GM12891 (cell line): ENCODE measurements at places on chromosomes 6 and 20.

DNA sequence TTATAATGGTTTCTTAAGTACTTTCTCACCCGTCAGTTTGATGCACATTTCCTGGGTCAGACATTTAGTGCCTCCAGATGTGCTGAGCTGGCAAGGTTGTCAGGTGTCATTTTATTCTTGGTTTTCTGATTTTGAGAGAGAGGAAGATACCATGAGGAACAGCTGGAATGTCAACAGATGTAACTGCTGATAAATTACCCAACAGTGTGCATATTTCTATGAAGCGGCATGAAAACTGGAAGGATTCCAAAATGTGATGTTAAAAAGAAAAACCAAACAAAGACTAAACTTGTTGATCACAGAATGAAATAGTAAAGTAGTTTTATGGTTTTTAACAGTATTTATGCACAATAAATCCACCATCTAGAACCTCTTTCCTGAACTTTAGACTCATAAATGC, 447.3 kb downstream of the HDGFL1 start:
- no peak for DNase-seq

DNA sequence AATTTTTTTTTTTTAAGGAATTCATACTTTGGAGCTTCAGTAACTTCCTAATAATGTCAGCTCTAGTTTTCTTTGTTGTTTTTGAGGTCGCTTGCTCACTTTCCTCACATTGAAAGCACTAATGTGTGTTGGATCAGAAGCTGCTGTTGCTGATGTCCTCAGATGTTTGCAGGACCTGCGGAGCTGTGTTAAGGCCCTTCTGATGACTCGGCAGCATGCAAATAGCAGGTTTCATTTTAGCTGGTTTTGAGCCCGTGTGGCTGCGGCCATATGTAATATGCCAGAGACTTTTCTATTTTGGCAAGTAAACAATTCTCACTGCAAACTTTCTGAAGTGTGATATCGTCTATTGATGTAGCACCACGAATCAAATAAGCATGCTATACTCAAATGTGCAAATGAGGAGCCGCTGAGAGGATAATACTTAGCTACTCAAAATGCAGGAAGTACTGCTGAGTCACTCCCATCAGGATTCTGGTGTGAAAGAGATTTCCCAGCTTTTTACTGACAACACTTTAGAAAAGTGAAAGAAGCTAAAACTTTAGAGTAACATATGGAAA, 187.8 kb downstream of the SASH1 start:
- no peak for DNase-seq

- DNase-seq, result no peak
Measured at GRCh38 chr20:42159808-42160207, 541.6 kb upstream of the CHD6 start.

DNA sequence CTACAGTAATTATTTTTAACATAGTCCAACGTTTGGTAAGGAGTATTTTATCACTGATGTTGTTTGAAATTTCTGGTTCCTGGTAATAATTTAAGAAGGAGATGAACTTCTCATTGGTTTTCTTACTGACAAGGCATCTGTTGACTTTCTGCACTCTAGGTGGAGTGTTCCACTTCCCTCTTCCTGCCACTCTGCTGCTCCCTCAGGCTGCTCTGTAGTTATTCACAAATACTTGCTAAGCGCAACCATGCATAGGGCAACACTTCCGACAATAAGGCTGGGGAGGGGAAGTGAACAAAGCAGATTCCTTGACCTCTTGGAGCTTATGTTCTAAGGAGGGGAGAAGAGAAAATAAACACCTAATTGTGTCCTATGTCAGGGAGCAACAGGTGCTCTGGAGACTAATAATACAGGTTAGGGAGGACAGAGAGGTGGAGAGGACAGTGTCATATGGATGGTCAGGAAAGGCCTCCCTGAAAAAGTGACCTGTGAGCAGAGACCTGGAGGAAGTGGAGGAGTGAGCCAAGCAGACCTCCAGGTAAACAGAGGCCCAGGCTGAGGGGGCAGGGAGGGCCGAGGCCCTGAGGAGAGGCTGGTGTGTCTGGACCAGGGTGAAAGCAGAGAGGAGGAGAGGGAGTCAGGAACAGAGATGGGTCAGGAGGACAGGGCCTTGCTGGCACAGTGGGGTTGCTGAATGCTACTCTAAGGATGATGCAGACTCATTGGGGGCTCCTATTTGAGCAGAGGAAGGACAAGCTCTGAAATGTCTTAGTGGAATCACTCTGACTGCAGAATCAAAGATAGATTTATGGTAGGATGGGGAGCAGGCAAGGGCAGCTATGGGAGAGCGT, 134.8 kb upstream of the SLC24A3 start:
- no peak for DNase-seq

DNA sequence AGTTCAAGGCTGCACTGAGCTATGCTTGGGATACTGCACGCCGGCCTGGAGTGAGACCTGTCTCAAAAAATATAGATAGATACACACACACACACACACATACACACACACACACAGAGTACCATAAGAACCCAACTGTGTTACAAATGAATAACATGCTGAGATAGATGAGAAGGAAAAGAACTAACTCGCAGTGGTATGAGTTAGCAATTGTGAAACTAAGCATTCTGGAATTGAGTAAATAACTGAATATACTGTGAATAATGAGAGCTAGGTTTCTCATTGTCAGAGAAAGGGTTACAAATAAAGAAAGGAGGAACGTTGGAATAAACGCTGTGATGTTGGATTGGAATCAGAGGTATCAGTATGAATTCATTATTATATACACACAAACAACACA, 14.6 kb upstream of the FAXC start:
- no peak for DNase-seq

- no peak for DNase-seq
Measured at GRCh38 chr6:130932921-130933320, 105.7 kb downstream of the SMLR1 start.

DNA sequence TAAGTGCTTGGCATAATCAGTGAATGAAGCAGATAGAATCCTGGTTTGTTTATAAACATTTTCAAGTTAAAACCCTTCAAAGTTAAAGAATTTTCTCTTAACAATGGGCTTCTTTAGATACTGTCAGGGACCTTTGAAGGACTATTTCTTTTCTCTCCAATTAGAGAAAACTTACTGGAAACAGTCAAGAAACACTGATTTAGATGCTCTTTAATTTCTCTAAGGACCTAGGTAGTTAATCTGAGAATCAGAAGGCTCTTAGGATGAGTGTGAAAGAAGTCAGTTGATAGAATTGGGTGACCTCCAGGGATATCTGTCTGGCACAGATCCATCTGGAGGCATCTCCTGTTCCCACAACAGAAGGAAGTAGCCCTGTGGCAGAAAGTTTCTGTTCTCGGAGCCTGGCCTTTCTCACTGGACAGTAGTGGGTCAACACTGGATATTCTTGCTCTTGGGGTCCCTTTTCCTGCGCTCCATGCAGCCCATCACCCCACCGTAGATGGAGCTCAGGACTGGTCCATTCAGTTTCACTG, 22.5 kb downstream of the KIAA0408 start:
- DNase-seq, result no peak

DNA sequence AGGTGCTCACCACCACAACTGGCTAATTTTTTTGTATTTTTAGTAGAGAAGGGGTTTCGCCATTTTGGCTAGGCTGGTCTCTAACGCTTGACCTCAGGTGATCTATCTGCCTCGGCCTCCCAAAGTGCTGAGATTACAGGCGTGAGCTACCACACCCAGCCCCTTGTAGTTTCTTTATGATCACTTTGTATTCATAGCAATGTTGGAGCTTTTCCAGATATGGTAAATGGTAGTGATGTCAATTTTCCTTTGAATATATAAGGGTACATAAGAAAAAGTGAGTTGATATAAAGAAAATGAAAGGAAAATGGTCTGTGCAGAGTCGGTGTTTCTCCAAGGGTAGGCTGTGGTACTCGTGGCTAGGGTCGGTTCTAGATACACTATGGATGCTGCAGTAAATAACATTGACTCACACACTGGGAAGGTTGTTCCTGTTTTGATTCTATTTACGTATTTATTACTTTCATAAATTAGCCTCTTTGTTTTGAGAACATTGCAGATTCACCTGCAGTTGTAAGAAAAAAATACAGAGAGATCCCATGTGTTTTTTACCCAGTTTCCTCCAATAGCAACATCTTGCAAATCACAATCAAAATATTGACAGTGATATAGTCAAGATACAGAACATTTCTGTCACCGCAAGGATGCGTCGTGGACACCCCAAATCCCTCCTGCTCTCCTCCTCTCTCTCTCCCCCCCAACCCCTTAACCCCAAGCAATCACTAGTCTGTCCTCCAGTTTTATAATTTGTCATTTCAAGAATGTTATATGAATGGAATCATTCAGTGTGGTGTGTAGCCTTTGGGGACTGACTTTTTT, 2.5 kb downstream of the ZNF831 start:
- DNase-seq, result no peak

- no peak for DNase-seq
Measured at GRCh38 chr6:27706431-27706830, 205.8 kb downstream of the OR2B2 start.

DNA sequence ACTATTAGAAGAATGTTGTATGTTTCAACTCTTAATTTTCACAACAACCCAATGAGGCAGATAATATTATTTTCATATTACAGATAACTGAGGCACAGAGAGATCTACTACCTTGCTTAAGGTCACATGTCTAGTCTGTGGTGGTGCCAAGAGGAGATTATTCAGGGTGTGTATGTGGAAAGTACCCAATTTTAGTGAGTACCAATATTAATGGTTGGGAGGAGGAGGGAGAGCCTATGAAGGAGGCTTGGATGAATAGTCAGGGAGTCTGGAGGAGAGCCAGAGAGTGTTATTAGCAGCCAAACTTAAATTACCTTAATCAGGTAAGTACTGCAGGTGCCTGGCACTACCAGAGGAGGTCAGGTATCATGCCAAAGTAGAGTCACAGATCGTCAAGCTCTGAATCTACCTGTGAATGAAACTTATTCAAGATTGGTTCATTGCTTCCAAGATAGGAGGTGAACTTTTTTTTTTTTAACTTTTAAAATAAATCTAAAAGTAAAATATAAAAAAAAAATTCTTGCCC, 10.9 kb upstream of the CALHM6 start:
- no peak for DNase-seq

DNA sequence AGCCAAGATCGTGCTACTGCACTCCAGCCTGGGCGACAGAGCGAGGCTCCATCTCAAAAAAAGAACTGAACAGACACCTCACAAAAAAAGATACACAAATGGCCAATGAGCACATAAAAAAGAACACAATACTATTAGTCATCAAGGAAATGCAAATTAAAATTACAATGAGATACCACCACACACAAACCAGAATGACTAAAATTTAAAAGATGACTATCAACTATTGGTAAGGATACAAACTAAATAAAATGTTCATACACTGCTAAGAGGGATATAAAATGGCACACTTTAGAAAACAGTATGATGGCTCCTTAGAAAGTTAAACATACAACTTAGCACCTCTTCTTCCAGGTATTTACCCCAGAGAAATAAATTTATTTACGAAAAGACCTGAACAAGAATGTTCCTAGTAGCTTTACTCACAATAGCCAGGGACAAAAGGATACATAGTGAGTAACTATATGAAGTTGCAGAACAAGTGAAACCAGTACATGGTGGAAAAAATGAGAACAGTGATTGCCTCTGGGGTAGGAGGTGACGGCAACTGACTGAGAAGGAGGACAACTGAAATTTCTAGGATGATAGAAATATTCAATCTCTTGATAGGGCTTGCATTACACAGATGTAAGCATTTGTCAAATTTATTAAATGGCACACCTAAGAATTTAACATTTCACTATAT, 53.2 kb downstream of the FAM8A1 start:
- no peak for DNase-seq

DNA sequence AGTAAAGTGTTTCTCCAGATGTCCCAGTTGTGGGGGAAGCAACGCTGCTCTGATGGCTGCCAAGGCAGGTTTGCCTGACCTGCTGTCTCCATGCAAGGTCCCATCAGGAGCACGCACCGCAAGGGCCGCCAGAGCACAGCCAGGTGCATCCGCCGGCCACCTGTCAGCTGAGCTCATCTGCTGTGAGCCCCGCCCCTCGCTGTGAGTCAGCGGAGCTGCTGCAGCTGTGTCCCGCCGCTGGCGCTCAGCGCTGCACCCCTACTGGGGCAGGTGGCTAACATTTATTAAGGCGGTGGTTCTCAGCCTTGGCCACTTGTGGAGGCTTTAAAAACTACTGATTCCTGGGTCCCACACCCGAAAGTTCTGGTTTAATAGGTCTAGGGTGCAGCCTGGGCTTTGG, 225.7 kb downstream of the UST start:
- no peak for DNase-seq

- no peak for DNase-seq
Measured at GRCh38 chr6:104473021-104473429, 386.7 kb downstream of the HACE1 start.

DNA sequence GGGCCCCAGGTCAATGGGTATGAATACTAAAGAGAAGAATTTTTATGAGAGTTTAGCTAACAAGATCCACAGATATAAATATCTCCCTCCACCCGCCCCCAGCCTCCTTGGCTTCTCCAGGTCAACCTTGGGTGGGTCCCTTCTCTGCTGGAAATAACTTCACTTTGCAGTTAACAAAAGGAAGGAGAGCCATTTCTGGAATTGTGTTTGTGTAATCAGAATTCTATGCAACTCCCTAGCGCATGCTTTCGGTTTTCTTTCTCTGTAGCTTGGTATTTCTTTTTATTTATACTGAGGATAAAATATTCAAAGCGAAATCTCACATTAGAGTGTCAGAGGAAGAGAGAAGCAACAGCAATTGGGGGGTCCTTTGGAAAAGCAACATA, 27.1 kb downstream of the RIPOR2 start:
- no peak for DNase-seq

- no peak for DNase-seq
Measured at GRCh38 chr6:15073344-15073789, 172.5 kb upstream of the JARID2 start.
